ENCODE measurements at places on chromosomes 12 and 14.
A peak's percentile ranks its signal among the peaks of the same experiment; 100 is the strongest.

GRCh38 chr14:78710963-78711362 lies 540.8 kb downstream of the NRXN3 start:
- no peak for DNase-seq

GRCh38 chr12:12265571-12266388 lies 1.1 kb downstream of the LRP6 start:
- DNase-seq = no peak

GRCh38 chr14:105442834-105443233 lies 23.2 kb downstream of the MTA1 start:
- DNase-seq = no peak

GRCh38 chr12:26493656-26494055 lies 298.3 kb downstream of the SSPN start:
- DNase-seq = no peak

DNA sequence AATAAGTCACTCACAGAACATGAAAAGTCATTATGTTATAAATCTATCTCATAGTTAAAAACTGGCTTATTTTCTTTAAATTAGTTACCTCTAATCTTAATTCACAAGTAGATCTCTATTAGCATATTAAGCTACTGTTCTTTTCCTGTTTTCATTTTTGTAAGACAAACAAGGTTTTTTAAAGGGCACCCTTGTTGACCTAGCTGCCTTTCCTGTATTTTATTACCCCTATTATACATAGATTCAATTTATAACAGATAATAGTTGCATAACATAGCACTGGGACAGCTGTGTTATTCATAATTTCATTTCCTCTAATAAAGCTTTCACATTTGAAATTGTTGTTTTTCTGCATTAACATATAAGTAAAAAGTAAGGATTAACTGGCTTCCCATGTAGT lies 1500.7 kb upstream of the FLRT2 start:
- DNase-seq = no peak

DNA sequence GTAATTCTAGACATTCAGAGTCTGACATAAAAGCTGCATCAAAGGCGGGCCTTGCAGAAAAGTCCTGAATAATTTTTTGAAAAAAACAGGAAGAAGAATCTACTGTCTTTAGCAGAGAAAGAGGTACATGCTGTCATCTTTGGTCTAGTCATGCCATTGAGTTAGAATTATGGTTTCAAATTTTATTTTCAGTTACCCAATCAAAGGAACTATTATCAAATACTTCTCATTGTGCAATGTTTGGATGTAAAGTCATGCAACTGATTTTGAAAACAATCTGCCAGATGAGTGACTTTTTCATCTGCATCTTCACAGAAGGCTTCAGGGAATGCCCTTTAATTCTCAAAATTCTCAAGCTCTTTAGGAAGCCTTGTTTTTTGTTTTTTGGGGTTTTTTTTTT lies 803.5 kb downstream of the FLRT2 start:
- no peak for DNase-seq

DNA sequence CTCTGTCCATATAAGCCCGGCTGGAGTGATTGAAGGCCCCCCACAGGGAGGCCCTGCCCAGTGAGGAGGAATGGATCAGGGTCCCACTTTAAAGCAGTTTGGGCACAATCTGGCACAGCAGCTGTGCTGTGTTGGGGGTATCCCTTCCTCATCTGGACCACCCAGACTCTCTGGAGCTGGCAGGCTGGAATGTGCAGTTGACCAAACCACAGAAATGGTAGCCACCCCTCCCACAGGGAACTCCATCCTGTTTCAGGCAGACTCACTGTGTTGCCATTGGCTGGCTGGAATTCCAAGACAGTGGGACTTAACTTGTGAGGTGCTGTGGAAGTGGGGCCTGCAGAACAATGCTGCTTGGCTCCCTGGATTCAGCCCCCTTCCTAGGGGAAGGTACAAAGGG lies 53.5 kb upstream of the YARS2 start:
- no peak for DNase-seq

GRCh38 chr12:42946871-42947381 lies 357.4 kb upstream of the PRICKLE1 start:
- DNase-seq = no peak

- DNase-seq = no peak
Observed at GRCh38 chr14:86625637-86626036, 1095.7 kb downstream of the FLRT2 start.

- no peak for DNase-seq
Observed at GRCh38 chr12:3300833-3301401, 190.1 kb upstream of the PRMT8 start.

DNA sequence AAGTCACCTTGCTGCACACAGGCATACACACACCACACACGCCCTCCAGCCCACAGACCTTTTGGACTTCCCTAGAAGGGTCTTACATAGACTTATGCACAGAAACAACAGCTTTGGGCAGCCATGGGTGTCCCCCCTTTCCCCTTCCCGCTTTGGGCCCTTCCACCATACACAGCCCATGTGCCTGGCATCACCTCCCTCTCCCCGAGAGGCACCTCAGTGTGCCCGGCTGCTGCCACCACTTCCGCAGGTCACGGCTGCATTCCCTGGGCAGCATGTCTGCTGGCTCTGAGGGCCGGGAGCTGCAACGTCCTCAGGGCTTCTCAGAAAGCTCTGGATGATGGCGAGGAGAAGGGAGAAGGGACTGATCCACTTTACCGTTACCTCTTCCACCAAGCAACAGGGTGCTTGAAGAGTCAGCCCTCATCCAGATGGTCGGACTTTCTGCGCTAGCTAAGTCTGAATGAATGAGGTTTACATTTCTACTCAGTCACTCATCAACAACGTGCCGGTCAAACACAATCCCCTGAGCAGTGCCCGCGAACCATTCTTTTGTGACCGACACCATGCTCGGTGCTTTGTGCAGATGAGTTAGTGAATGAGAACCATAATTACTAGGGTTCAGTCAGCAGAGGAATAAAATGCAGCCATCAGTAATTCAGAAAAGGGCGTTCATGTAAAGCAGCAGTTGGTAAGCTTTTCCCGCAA lies 72.2 kb upstream of the BCL11B start:
- DNase-seq = no peak

DNA sequence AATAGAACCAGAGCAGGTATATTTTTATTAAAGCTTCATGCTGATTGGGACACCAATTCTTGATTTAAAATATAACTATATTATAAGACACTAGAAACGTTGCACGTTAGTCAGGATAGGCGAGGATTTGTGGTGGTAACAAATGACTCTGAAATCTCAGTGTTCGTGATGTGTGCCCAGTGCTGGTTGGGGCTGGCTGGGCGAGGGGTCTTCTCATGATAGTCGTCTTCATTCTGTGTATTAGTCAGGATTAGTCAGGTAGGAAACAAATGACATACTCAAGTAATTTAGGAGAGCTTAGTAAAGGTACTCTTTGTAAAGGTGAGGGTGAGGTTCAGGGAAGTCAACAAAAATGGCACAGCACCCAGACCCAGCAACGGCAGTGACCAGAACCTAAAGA lies 73.9 kb upstream of the HIF1A start:
- DNase-seq = no peak

DNA sequence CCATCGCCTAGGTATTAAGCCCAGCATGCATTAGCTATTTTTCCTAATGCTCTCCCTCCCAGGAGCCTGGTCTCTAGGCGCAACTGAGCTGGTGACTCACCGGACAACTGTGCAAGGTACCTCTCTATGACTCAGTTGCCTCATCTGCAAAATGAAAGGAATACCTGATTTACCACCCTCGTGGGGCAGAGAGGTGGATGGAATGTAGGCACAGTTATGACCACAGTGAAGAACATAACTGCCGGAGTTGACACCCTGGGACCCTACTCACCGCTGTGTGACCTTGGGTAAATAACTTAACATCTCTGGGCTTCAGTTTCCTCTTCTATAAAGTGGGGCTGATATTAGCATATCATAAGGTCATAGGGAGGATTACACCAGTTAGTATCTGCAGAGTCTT lies 22.6 kb downstream of the BCL11B start:
- DNase-seq = no peak

DNA sequence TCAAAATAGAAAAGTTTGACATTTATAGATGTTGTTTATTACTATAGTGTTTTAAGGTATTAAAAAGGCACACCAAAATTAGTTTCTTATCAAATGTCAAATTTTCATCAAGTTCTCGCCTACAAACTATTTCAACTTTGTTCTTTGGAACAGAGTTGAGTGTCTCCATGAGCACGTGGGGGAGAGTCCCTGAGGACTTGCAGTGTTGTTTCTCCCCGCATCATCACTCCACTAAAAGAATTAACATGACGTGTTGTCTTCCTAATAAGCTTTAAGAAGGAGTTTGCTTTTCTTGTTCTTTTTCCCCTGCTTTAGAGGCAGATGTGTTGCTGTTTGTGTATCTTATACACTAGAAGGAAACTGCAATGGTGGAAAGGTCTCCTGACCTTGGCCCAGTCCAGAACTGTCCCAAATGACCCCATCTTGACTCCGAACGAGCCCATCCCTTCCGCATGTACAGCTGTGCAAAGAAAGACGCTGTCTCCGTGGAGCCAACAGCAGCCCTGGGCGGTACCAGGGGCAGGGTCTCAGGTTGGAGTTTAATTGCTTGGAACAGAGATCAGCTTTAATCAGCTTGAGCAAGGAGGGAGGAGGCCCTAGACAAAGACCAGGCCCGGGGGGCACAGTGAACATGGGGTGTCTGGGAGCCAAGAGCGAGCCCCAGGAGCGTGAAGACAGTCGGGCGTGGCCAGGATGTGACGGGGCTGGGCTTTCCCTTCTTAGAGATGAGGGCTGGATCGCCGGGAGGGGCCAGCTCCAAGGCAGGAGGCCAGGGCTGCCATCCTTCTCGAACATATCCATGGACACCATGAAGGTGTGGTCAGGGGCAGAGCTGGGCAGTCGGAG lies 215.4 kb upstream of the RTL1 start:
- no peak for DNase-seq

GRCh38 chr14:79091381-79091963 lies 921.3 kb downstream of the NRXN3 start:
- no peak for DNase-seq

GRCh38 chr12:113088037-113088436 lies 31.5 kb downstream of the DTX1 start:
- no peak for DNase-seq

- DNase-seq = no peak
Observed at GRCh38 chr14:104721505-104722431, 2.3 kb upstream of the ADSS1 start.

DNA sequence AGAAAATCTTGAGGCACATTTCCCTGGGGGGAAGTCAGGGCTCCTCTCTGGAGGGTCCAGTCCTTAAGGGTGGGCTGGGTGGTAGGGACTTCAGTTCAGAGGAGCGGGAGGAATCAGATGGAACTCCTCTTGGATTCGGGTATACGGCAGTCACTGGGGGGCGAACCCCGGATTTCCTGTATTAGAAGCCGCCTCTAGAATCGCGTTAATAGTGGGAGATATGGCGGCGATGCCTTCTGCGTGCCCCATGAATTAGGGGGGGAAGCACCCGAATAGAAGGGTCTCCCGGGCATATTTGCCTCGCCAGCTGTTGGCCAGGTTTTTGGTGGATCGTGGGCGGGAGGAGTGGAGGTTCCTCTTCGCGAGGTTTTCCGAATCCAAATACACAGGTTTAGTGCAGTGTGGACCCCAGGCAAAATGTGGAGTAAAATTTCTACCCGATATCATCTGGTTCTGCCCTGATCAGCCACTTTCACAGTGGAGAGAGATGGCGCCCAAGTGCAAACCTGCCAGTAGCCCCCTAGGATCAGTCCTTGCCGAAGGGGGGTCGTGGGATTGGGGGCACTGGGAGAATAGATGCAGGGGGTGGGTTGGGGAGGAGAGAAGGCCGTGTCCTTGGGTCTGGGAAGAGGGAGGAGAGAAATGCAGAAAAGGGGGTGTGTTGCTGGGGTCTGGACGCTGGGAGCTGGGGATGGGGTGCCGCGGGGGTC lies 628 bp downstream of the MEG3 start:
- no peak for DNase-seq

GRCh38 chr12:85865890-85866289 lies 8.2 kb upstream of the NTS start:
- no peak for DNase-seq

DNA sequence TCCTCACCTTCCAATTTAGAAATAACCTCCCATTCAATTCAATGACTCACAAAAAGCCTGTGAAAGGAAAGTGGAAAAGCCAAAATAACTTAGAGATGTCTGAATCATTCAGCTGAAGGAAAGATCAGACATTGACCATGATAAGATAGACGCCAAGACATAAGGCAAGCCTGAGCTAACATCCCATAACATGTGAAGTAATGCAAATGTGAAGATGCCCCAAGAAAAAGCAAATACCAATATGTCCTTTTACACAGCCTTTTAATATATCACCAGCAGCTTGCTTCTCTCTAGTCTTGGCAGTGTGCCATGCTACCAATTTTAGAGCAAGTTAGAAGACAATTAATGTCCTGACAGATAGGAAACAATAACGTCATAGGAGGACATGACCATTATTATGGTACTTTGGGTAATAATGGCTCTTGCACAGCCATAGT lies 2.4 kb upstream of the NUMB start:
- no peak for DNase-seq

DNA sequence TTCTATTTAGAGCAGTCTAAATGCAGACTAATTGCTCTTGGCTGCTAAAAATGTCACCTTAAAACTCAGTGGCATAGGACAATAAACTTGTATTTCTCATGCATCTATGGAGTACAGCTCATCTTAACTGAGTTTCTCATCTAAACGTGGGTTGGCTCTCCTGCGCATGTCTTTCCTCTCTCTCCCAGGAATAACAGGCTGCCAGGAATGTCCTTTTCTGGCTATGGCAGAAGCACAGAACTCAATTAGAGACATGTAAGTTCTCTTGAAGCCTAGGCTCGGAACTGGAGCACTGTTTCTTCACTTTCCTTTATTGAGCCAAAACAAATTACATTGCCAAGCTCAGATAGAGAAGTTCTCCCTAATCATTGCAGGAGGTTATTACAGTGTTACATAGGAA lies 722.3 kb upstream of the FLRT2 start:
- DNase-seq = no peak

DNA sequence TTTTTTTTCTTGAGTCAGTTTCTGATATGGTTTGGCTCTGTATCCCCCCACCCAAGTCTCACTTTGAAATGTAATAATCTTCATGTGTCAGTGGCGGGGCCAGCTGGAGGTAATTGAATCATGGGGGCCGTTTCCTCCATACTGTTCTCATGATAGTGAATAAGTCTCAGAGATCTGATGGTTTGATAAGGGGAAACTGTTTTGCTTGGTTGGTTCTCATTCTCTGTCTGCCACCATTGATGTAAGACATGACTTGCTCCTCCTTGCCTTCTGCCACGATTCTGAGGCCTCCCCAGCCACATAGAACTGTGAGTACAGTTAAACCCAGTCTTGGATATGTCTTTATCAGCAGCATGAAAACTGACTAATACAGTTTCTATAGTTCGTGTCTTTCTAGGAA lies 42.9 kb downstream of the WNK1 start:
- peak; percentile 39 for DNase-seq

All from activated CD4-positive, alpha-beta T cell treated with anti-CD3 and anti-CD28 coated beads for 1 hour (primary cell).